ENCODE measurements at places on chromosomes 5 and 9. TPM values are rescaled to one million over a fixed set of nuclear protein-coding genes. Genes with fewer than 3 reads are reported as not detected.

DNA sequence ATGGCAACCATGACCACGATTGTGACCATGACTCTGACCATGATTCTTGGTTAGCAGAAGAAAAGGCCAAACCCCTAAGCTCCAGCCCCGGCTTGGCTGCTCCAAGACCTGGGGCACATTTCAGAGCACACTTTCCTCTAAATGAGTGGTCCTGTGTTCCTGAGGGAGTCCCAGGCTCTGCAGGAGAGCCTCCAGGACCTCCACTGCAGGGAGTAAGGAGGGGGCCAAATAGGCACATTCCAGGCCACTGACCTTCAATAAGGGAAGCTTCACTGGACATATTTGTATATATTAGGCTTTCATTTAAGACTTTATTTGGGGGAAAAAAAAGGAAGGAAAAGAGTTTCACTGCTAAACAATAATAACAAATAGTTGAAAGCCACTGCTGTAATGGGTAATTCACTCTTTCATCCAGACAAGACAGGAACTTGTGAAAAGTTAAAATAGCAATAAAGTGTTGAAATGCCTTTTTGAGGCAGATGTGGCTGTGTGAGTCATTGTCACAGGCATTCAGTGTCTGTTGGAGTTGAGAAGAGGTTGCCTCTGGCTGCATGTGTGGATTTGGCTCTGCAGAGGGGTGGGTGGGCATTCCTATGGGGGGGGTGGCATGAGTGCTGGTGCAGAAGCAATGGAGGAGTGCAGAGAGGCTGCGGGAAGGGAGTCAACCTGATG lies 63.9 kb upstream of the TGFBR1 start:
- H3K4me1 ChIP-seq = peaks cover 38% of the 10 kb centered on the region
- peak overlapping the region; percentile 87 for H3K27ac ChIP-seq
- H3K36me3 ChIP-seq = peaks cover 5% of the 10 kb centered on the region
- H3K27me3 ChIP-seq = peaks cover 20% of the 10 kb centered on the region

DNA sequence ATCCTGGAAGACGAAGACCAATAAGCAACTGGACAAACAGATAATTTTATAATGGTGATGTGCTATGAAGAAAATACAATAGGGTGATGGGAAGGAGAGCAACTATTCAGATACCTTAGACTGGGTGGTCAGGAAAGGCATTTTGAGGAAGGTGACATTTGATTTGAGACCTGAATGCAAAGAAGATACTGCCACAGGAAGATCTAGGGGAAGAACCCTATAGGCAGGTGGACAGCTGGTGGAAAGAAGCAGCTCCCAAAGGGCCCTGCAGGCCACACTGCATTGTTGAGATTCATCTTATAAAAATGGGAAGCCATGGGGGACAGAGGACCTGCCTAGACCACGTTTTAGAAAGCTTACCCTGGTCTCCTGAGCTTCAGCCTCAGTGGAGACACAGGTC lies 19.7 kb upstream of the CTNNA1 start:
- H3K4me3 ChIP-seq = no peak overlapping the region
- no peaks in the 10 kb centered on the region for H3K36me3 ChIP-seq
- DNase-seq = no peak
- peaks cover 7% of the 10 kb centered on the region for H3K4me1 ChIP-seq
- no peaks in the 10 kb centered on the region for H3K27me3 ChIP-seq

DNA sequence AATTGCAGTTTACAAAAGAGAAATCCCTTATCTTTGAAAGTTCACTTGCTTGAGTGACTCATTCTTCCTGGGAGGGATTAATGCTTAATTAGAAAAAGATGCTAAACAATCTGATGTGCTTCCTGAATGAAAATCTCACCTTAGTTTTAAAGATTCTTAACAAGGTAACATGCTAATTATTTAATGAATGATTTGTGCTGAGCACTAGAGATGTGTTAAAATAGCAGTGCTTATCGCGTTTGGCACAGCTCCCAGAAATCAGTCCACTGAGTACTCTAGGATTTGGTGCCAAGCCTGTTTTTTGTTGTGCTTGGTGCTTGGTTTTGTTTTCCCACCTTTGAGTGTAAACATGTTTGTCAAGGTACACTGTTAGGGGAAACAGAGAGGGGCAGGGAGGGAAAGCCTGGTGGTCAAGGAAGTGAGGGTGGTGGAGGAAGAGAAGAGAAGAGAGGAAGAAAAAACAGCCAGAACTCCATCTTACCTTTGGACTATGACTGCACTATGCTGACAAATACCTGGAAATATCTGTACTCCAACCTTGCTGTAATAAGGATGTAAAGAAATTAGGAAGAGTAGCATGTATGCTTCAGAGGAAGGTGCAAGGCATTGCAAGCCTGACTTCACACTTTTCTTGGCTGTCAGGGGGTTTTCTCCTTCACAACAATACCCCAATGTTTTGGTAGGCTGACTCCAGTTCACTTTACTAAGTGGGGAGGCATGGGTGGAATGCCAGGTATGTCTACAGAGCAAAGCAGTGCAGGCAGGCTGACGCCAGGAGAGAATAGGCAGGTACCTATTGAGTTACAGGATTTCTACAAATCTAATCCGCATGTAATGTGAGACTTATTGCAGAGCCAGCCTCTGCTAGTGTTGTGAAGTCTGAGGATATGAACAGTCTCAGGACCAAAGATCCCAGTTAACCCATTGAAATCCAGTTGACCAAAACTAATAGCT lies 157.2 kb upstream of the ISL1 start:
- no peaks in the 10 kb centered on the region for H3K4me1 ChIP-seq
- H3K27ac ChIP-seq = no peak overlapping the region
- H3K27me3 ChIP-seq = peaks cover 4% of the 10 kb centered on the region

The EQTN gene
- total RNA-seq = 0.39 TPM

The GPR150 gene
- not detected for total RNA-seq

All from neural crest cell (in vitro differentiated cells).